ENCODE measurements at places on chromosomes 1 and 21.

DNA sequence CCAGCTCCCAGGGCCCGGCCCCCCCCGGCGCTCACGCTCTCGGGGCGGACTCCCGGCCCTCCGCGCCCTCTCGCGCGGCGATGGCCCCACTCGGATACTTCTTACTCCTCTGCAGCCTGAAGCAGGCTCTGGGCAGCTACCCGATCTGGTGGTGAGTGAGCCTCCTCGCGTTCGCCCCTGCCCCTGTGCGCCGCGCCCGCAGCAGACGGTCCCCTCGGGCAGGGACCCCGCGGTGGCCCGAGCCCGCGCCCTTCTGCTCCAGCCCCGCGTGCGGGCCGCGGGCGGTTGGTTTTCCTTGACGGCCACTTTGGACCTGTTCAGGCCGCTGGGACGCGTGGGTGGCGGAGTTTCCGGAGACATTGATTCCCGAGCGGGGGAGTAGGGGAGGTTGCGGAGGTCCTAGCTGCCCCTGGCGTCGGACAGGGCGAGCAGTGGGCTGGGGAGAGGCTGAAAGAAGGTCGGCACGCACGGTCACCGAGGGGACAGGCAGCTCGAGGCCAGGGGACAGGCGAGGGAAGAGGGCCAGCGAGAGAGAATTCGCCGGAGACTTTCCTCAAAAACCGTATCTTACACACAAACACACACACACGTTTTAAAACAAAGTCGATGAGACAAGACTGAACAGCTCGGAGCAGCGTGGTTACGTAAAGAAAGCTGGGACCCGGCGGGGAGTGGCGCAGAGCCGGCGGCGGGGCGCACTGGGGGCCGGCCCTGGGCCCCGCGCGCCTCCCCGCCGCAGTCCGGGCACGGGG, 427 bp downstream of the WNT3A start:
- DNase-seq, result peak; percentile 53

- no peak for DNase-seq
Measured at GRCh38 chr1:95578462-95578861, 344.5 kb downstream of the RWDD3 start.

DNA sequence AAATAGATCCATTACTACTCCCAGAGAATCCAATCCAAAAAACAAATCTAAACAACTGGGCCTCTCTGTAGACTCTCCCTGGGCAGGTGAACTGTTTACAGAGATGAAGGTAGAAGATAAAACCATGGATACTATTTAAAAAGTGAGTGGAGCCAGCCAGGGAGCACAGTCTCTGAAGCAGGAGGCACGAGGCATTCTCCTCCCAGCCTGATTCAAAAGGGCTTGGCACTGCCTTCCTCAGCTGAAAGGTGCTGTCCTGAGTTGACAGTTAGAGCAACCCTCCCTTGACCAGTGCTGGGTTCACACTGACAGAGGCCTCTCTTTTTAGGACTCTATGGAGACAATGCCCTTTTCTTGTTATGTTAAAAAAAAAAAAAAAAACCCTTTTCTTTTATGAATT, 36.8 kb downstream of the HENMT1 start:
- DNase-seq, result no peak

DNA sequence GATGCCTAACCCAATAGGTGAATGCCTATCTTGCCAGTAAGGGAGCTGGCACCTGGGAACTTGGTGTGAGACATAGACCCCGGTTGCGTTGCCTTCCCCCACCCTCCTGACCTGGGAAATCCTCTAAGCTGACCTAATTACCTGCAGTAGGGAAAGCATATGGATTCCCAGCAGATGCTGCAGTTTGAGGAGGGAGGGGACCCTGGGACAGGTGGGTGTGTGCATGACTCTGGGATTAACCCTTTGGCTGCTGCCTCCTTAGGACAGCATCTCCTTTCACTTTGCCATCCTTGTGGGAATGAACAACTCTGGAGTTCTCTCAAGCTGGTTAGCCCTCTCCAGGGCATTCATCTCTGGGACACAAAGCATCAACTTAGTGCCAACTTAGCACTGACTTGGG, 16.4 kb upstream of the NFASC start:
- no peak for DNase-seq

DNA sequence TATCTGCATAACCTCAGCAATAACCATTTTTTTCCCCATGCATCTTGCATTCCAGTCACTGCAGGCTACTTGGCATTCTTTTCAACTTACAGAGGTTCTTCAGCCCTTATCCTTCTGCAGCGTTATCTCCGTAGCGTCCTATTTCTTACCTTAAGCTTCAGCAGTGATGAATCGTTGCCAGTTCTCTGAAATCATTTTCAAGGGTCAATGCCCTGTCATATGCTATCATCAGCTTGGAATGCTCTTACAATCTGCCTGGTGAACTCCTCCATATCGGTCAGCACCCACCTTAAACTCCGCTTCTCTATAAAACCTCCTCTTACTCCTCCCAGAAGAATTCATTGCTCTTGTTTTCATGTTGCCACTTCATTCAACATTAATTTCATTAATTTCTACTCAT, 105.1 kb upstream of the DPH5 start:
- no peak for DNase-seq

DNA sequence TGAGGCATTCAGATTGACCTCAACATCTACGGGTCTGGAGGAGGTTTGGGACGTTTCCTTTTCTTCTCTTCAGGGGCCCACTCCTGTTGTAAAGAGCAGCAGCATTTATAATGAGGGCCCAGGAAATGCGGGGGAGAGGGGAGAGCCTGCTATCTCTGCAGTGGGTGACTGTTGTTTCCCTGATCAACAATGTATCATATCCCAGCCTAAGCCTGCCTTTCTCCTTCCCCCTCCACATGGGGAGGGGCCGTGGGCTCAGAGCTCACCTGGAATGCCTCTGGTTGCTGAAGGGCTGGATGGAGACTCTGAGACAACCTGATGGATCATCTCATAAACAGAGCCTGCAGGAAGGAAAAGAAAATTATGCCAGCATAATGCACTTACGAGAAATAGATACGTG, 36.0 kb upstream of the HAO2 start:
- DNase-seq, result no peak
